ENCODE measurements at places on chromosomes 5 and 9.
A peak's percentile ranks its signal among the peaks of the same experiment; 100 is the strongest.

DNA sequence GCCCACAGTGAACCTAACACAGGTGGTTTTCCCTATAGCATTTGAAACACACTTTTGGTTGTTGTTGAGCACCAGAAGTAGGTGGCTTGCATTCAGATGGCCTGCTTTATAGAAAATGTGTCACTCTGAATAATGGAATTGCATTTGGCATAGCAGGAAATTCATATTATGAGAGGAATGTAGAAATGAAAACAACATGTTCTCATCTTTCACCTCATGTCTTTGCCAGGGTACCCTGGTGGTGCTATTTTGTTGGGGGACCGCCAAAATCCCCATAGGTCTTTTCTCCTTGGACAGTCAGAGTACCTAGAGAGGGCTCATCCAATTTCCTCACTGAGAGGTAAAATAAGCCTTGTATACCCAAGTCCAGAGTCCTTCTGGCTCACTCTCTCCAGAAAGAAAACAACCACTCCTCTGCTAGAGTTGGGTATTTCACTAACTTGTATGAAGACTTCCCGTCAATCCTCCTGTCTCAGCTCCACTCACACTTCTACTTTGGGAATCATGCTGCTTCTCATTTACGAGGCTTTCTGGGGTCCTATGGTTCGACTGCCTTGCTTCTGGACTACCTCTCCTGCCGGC is 67.4 kb downstream of the MRPS27 start:
- peak; percentile 21 for DNase-seq

GRCh38 chr5:147918899-147919298 is 12.6 kb upstream of the C5orf46 start:
- no peak for DNase-seq

GRCh38 chr5:58965677-58966414 is 383.0 kb downstream of the RAB3C start:
- DNase-seq = no peak

GRCh38 chr5:32916648-32917047 is 205.5 kb downstream of the NPR3 start:
- peak; percentile 58 for DNase-seq

GRCh38 chr5:60161340-60161934 is 267.9 kb upstream of the PDE4D start:
- DNase-seq = peak; percentile 16

DNA sequence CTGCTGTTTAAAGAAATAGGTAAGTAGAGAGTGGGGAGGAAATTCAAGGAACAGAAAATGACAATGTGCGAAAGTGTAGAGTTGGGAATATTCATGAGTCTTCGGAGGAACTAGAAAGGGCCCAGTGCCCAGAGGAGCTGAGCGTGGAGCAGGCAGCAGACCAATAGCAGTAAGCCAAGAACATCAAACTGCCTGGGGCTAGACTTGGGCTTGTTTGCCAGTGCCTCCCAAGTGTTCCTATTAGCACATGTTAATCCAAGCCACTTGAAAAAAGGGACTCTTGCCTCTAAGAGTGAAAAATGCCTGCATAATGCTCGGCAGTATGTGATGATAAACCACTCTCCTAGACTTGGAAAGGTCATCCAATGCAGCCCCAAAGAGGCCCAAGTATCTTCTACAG is 1.2 kb upstream of the TAL2 start:
- no peak for DNase-seq

- peak; percentile 39 for DNase-seq
Observed at GRCh38 chr9:12698266-12698665, 5.1 kb downstream of the TYRP1 start.

DNA sequence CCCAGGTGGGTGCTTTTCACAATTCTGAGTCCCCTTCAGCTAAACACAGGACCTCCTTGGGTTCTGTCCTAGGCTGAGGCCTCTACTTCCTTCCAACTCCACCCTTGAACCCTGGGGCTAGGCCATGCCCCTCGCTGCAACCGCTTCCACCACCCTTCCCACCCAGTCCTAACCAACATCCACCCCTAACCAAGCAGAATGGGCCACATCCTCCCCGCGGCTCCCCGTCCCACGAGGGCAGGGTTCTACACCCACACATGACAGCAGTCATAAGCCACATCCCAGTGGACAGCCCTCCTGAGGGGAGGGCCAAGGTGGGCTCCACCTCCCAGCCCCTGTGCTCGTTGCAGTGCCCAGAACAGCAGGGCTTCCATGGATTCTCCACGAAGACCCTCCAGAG is 65.8 kb downstream of the SHB start:
- DNase-seq = no peak

DNA sequence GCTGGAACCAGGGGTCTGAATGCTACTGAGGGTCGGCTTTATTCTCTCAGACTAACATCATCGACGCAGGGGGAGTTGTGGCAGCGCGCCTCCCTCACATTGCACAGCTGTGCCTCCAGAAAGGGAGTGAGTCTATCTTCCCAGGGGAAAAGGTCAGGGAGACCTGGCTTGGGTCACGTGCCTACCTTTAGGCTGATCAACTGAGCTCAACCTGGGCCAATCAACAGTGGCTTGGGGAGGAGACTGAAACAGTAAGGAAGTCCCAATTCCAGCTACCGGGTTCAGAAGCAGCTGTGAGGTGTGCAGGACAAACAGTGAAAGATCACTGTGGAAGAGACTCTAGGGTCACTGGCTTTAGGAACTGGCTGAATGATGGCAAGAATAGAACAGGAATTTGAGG is 14.3 kb downstream of the SNX30 start:
- DNase-seq = no peak

GRCh38 chr9:118023644-118024043 is 319.4 kb downstream of the TLR4 start:
- DNase-seq = no peak

- no peak for DNase-seq
Observed at GRCh38 chr9:6829027-6829426, 71.3 kb downstream of the KDM4C start.

GRCh38 chr5:172807766-172808311 is 26.2 kb upstream of the ERGIC1 start:
- DNase-seq = no peak

DNA sequence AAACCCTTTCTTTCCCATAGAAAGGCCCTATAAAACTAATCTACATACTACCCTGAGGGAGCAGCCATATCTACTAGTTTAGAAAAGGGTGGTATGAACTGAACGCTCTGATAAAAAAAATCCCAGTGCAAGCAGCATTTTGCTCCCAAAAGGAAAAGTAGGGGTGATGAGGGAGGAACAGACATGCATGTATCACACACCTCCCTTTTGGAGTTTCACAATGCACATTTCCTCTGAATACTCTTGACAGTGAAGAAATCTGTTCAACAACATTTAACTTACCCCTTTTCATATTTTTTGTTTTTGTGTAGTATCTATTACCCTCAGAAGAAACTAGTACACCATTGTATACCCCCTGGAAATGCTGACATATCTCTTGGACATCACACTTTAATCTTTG is 411.4 kb downstream of the MAT2B start:
- DNase-seq = no peak

DNA sequence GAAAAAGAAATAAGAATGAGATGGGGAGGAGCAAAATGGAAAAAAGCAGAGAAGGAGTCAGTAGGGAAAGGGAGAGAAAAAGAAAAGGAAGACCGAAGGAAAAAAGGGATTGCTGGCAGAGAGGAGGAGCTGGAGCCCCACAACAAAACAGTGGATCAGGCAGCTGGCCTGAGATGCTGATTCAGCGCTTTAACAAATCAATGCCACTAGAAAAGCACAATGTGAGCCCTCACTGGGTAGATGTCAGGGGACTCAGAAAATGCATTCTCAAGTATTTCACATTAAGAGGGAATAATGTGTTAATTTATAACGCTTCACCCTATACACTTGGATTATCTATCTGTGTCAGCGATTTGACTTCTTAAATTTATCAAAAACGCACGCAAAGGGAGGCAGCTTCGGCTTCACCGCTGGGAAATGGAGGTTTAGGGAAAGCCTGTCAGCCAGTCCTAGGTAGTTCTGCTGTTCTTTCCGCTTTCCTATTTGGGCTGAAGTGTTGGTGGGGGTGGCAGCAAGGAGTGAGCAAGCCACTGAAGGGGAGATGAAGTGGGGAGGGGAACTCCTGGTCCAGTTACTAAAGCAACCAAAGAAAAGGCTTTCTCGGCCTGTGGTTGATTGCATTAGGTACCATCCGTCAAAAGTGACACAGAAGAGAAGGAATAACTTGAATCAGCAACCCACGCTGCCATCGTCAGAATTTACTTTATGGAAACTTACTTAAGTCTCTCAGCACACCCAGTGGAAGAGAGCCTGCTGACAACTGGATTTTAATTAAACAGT is 161.6 kb downstream of the BNC2 start:
- no peak for DNase-seq

DNA sequence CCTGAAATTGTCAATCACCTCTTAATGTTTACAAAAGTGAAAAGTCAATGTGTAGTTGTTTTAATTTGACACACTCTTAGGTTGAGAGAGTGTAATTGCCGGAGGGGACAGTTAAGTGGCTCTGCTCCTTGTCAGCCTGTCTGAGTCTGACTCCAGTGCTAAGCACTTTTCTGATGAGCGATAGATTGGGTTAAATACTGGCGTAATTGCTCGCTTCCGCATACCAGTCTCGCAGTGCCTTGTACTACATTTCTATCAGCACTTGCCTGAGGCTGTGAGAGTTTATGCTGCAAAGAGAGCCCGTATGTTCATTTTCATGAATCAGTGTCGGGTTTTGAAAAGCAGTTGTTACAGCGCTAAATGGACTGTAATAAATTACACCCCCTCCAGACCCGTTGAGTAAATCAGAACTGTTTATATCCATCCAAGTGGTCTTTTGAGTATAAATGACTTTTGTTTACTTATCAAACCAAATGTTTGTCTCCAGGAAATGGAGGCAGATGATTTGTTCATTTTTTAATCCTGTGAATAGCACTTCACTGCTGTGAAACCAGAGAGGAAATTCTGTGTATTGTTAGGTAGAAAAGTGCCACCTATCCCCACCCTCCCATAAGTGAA is 41.0 kb upstream of the DMRT3 start:
- peak; percentile 22 for DNase-seq

DNA sequence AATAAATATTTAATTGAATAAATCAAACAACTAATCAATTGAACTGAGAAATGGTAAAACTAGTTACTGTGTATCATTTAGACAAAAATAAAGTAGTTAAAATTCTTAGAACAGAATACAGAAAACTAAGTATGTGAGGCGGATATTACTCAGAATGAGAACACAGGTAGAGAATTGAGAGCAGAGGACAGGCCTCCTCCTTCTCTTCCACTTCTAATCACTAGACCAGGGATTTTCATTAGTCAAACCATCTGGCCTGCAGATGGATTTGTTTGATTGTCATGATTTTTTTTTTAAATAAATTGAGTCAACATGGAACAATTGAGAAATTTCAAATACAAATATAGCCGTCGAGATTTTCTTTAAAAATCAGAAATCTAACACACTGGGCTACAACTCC is 198.6 kb upstream of the HMHB1 start:
- DNase-seq = peak; percentile 21

DNA sequence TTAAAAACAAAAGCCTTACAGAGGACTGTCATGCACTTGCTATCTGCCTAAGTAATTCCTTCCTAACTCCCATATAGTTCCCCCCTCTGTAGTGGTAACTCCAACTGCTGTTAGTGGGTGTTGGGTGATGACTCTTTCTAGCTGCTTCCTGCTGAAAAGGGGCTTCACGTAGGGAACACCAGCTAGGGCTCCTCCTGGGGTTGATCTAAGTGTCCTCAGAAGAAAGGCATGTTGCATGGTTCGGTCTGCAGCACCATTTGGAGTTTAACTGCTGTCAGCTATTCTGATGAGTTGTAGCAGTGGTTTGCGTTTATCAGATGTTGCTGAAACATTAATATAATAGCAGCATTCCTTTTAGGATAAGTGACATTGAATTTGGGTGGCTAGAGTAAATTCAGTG is 281.9 kb upstream of the TUSC1 start:
- no peak for DNase-seq

DNA sequence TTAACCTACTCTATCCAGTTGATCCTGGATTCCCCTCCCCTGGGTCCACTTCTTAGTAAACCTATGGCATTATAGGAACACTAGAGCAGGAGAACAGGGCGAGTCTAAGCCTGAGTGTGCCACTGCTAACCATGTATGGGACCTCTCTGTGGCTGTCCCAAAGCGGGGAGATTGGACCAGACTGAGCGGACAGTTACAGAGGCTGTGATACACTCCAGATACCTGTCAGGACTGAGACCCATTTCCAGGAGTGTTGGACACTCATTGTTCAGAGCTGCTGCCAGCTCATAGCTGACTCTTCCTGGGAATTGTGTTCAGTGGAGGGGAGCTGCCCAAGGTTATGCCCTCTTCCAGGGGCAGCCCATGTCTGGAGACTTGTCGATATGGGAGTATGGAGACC is 11.9 kb upstream of the LTC4S start:
- no peak for DNase-seq

DNA sequence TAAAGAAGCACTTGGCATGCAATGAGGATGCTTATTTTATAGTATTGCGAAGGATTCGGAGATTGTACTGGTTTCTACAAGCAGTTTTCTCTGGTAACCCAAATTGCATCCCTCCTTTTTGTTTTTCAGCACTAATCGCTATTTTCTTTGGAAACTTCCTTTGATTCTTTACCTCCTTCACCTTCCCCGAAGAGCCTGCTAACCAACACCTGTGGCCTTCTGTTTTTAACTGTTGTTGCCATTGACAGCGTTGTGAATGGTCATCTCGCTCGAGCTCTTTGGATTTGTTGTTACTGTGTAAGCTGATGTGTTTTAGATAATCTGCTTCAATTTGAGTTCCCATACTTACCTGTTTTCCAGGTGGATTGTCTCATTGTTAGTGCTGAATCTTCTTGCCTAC is 1.1 kb downstream of the CNOT6 start:
- no peak for DNase-seq

GRCh38 chr5:64759960-64760660 is 8.4 kb downstream of the SREK1IP1 start:
- no peak for DNase-seq

DNA sequence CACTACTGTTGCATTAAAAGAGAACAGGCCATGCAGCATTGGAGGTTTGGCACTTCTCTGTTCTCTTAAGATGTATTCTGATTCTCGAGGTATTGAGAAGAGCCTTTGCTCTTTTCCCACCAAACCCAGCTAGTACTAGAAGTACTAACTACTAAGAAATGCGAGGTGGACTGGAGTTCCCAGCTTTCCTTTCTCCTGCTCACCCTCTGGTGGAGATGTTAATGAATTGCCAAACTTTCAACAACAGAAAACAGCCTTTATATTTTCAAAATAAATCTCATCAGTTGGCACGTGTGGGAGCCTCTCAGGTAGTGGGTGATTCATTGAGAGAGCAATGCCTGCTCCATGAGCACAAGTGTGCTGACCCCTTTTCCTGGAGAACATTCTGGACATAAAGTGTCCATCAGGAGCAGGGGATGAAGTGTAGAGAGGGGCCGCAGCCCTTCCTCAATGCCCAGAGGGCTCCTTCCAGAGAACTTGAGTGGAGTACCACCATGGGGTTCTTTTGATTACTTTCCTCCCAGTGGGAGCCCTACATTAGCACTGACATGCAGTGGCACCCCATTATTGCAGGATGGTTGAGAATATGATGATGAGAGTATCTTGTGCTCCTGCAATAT is 45.7 kb downstream of the TMEM174 start:
- DNase-seq = peak; percentile 59

GRCh38 chr9:1042466-1042865 is 7.7 kb upstream of the DMRT2 start:
- peak; percentile 33 for DNase-seq

All from AG20443 (cell line).